ENCODE measurements at places on chromosomes 4 and X.

DNA sequence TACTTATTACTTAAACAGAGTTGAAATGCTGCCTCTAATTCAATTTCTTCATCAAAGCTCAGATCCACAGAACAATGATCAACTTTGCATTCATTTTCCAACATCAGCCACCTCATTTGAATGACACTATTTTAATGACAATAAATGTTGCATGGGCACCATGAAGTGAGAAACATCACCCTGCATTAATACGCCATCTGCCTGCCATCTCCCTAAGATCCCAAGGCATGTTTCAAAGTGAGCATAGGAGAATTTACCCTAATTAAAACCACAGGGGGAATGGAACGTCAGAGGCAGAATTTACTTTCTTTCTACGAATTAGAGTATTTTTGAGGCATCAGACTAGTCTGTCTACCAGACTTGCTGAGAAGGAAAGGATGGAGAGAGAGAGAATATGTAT is 32.7 kb downstream of the NEXMIF start:
- no peak for DNase-seq

GRCh38 chr4:78355306-78355705 is 196.3 kb upstream of the ANXA3 start:
- no peak for DNase-seq

- DNase-seq = no peak
Observed at GRCh38 chr4:177505171-177505615, 63.0 kb upstream of the AGA start.

DNA sequence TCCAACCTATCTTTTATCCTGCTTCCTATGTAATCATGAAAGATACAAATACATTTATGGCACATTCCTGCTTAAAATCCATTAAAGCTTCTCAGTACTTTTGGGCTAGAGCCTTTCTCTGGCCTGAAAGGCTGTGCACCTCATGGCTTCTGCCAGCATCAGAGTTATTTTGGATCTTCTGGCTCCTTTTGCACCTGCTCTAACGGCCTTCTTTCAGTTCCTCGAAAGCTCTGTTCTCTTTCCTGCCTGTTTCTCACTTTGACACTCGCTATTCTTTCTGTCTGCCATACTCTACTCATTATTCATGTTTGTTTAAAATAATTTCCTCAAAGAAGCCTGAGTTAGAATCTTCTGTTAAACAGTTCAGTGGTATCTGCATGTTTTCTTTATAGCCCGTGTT is 86.0 kb downstream of the LRP2BP start:
- no peak for DNase-seq

DNA sequence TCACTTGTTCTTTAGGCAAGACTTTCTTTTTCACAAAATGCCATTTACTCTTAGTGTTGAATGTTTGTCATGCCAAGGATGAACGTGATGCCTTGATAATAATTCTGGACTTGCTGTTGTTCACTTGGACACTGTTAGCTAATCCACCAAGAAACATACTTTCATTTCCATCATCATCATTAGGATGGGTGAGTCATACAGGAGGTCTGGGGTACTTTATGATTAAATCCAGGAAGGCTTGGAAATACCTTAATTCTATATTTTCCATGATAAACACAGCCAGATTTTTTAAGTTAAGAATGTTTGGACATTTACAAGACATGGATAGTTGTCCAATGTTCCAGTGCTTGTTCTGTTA is 260.7 kb upstream of the GIMD1 start:
- DNase-seq = no peak

- no peak for DNase-seq
Observed at GRCh38 chr4:55157559-55158277, 32.3 kb upstream of the KDR start.

DNA sequence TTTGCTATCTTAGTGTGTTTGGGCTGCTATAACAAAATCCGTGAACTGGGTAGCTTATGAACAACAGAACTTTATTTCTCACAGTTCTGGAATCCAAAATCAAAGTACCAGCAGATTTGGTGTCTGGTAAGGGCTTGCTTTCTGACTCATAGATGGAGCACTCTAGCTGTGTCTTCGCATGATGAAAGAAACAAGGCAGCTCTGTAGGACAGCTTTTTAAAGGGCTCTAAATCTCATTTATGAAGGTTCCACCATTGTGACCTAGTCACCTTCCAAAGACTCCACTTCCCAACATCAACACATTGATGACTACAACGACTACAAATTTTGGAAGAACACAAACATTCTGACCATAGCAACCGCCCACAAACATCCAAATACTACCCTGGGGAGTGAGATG is 158.6 kb upstream of the LCORL start:
- no peak for DNase-seq

- no peak for DNase-seq
Observed at GRCh38 chr4:184885602-184886001, 59.8 kb upstream of the ACSL1 start.

DNA sequence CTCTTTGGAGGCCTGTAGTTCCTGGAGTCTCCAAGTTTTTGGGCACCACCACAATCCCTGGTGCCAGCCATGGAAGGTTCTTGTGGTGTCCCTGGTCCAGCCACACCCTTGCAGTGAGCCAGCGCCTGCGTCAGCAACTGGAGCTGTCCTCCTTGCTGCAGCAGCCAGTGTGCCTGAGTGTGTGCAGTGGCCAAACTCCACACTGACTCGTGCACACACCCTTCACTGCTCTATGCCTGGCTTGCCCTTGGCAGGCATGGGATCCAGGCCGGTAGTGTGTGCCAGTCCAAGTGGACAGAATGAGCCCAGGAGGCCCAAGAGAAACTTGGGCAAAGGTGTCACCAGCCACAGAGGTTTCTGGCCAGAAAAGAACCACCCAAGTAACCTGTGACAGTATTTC is 1074.0 kb downstream of the PCDH18 start:
- DNase-seq = no peak

DNA sequence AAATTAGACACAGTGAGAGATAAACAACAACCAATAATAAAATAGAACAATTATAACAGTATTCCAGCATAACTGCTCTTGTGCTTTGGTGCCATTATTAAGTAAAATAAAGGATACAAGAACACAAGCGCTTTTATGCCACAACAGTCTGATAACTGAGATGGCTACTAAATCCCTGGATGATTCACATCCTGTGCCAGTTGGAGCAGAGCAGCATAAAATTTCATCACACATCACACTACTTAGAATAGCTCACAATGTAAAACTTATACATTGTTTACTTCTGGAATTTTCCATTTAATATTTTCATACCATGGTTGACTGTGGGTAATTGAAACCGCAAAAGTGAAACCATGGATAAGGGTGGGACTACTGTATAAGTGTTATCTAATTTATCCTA is 399.9 kb upstream of the CNKSR2 start:
- no peak for DNase-seq

DNA sequence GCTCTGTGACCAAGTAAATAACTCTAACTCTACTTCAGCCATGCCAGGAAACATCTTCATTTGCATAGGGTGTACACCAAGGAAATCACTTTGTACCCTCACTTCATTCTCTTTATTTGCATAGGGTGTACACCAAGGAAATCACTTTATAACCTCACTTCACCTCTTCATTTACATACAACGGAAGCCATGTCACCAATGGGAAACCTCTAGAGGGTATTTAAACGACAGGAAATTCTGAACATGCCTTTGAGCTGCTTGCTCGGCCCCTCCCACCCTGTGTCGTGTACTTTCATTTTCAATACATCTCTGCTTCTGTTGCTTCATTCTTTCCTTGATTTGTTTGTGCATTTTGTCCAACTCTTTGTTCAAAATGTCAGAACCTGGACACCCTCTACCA is 848.1 kb upstream of the FRG1 start:
- DNase-seq = no peak

DNA sequence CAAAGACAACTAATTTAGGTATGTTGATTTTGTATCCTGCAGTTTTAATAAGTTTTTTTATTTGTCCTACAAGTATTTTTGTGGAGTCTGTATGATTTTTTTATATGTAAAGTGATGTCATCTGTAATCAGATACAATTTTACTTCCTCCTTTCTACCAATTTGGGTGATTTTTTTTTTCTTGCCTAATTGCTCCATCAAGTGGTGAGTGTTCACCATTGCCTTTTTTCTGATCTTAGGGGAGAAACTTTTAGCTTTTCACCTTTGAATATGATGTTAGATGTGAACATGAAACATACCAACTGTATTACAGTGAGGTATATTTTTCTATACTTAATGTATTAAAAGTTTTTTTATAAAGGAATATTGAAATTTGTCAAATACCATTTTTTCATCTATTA is 362.3 kb downstream of the PABPC4L start:
- no peak for DNase-seq

DNA sequence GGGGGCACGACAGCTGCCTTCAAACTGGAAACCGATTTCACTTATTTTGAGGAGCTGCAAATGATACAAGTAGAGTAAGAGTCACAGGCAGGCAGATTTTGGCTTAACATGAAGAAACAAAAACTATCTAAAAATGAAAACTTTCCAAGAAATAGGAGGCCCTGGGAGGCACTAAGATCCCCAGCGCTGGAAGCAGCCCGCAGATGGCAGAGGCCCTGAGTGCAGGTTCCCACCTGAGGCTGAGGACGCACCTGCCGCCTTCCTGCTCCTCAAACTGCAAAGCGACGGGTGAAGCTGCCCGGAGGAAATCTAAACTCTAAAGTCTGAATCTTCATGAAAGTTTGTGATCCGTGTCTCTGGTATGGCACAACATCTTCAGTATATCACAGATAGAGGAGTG is 138.7 kb downstream of the AFAP1 start:
- DNase-seq = no peak

GRCh38 chr4:137543198-137543597 is 10.9 kb upstream of the PCDH18 start:
- DNase-seq = no peak

DNA sequence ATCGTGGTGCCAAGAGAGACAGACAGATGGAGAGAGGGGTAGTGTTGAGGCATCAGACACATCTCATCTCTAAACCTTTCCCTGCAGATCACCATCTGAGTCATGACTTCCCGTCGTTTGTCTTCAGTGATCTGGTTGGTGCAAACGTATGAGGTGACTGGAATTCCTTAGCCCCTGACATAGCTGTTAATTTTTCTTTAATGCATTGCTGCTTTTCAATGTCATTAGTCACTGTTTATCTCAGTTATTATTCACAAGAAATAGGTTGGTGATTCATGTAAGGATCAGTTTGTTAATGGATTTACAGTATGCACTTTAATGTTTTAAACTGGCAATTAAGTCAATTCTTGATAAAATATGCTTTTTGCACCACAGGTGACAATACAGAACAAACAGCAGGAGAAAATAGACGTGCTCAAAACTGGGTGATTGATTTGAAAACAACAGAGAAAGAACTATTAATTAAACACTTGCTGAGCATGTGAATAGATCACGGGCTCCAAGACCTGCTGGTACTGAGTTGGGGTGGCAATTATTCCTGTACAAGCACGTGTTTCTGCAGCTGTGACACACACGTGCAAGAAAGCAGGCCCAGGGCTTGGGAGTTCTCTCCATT is 1.3 kb upstream of the TMEM154 start:
- no peak for DNase-seq

DNA sequence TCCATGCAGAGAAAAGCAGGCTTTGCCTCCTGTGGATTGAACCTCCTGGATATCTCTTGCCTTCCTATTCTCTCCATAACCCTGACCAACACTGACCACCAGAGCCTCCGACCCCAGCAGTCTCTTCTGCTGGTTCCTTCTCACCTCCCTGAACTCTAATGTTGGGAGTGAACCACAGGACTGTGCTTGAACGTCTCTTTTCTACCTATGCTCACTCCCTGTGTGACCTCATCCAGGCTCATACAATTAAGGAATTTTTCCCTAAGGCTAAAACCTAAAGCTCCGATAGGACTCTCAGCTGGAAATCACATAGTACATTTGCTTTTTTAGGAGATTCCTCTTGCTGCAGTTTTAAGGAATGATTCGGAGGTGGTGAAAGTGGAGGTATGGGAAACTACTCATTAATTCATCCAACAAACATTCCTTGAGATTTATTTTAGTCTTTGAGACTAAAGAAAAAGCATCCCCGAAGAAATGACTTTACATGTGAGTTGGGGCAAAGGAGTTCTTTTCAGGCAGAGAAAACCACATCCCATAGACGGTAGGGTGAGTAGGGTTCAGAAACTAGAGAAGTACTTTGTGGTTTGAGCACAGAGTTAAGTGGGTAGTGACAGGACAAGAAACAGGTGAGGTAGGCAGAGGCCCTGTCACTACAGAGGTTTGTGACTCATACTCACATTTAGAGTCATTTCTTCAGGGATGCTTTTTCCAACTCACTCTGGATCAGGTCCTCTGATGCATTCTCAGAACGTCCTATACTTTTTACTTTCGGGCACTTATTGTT is 30.8 kb downstream of the NDNF start:
- no peak for DNase-seq

DNA sequence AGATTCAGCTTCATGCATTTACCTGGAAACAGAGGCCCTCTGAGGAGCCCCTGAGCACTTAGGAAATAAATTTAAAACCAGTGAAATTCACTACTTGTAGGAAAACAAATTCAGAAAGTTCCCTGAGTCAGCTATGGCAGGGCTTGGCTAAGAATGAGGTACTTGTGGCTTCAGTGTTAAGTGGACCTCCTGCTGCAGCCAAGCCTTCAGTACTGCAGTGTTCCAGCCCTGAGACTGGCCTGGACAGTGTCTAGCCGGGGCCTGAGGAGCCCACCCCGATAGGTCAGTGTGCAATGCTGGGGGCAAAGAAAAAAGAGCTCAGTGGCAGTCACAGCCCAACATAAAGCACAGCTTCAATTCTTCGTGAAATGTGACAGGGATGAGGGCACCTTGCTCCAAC is 41.9 kb downstream of the F11 start:
- no peak for DNase-seq

DNA sequence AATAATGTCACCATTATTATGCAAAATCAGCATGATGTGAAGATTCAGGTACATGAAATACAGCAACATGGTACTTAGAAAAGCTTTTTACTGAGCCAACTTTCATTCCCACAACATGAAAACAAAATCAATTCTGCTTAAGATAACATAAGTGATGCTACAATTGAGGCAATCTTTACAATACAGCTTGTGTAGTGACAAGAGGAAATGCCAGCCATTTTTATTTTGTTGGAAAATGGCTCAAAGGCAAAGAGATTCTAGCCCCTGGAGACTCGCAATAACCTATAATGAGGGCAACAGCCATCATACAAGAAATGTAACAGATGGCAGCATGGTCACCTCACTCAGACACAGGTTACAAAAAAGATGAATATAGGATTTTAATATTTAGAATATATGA is 560.4 kb downstream of the SPOCK3 start:
- no peak for DNase-seq

GRCh38 chr4:34289489-34289888 is 1954.8 kb downstream of the ARAP2 start:
- DNase-seq = no peak

DNA sequence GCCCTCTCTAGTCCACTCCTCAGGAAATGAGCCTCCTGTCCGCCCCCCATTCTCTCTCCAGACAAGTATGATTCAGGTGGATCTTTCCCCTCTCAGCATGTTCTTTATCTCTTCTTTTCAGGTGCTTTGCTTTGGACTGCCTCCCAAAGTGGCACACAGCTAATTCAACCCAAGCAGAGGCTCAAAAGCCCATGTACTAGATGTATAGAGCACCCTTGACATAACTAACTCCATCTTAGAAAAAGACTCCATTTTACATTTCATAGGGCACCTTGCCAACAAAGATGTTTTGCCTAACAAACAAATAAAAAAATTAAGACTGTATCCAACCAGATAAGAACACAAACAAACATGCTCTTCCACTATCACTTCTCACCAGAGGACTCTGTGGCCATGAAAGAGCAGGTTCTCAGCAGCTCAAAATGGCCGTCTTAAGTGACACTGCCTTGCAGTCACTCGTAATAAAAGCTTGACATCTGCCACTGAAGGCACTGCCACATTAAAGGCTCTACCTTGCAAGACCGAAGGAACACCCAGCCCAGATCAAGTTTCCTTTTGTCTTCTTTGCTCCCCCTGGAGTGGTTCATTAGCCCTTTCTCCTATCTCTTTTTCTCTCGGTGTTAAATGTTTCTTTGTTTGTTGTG is 84.9 kb upstream of the TAB3 start:
- no peak for DNase-seq
